ENCODE measurements at places on chromosomes 4 and X.

- no peak for DNase-seq
Measured at GRCh38 chr4:34845926-34846325, 1398.4 kb downstream of the ARAP2 start.

- DNase-seq: no peak
Measured at GRCh38 chr4:175371091-175371490, 441.0 kb downstream of the GPM6A start.

DNA sequence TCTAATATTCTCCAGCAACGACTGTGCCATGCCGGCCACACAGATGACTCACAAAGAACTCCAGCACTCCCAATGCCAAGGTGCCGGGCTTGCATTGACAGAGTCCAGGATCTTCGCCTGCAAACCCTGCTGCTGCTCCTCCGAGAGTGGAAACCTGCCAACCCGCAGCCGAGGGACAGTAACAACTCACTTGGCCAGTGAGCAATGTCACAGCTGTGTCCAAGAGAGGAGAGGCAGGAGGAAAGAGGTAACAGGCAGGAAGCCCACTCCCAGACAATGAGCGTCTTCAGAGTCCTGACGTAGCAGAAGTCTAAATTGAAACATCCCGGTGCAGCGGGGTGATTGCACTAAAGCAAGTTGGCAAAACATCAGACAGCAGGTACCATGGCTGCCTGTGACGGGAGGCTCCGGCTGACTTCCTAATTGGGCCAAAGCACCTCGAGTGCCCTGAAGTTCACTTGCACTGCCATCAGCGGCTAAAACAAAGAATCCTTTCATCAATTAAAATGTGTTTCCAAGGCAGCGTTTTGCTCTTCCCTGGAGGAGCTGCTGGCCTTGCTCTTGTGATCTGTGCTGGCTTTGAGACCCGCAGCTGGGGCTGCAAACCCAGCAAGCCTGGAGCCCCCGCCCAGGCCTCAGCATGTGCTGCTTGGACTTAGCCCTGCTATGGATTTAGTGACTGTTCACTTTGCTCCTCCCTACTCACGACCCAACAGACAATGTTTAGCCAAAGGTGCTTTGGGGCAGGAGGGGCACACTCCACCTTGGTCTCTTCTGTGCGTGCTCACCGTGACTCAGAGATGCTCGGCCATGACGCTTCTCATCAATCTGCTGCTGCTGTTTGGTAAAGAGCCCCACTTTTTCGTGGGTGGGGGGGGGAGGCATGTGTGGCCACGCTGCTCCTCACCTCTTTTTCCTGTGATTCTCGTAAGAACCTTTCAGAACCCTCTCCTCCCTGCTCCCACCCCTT, 36.5 kb downstream of the DCTD start:
- no peak for DNase-seq

DNA sequence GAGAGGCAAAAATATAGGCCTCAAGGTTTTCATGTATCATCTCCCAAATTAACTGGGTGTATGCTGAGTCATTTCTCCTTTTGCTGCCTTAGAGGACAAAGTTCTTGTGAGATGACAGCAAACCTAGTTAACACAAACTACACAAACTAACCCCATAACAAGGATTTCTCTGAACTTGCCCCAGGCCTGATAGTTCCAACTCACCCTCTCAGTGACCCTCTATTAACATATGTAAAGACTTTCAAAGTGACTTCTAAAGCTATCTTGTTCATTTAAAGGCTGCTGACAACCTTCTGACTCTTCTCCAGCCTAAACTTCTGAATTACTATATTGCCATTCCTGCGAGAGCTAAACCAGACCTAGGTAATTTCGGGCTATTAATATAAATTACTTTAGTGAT, 43.2 kb upstream of the CCDC149 start:
- DNase-seq: no peak

GRCh38 chr4:52545099-52546069, 113.7 kb downstream of the USP46 start:
- no peak for DNase-seq

- DNase-seq: no peak
Measured at GRCh38 chr4:122831515-122832196, 5.0 kb downstream of the FGF2 start.

DNA sequence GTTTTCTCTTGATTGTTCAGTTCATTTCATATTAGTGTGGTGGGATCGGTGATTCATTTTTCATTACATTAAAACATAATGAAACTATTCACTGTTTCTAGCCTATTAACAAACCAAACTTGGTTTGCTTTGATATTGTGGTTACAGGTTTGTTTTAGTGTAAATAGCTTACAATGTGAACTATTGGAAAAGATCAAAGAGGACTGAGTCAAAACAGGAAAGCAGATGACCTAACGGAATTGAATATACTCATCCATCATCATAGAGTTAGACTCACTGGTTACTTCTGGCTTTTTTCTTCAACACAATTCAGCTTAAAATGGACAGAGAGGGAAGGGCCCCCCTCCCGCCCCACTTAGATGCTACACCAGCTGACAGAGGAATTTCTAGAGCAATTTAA, 616.2 kb upstream of the AADAT start:
- DNase-seq: no peak

DNA sequence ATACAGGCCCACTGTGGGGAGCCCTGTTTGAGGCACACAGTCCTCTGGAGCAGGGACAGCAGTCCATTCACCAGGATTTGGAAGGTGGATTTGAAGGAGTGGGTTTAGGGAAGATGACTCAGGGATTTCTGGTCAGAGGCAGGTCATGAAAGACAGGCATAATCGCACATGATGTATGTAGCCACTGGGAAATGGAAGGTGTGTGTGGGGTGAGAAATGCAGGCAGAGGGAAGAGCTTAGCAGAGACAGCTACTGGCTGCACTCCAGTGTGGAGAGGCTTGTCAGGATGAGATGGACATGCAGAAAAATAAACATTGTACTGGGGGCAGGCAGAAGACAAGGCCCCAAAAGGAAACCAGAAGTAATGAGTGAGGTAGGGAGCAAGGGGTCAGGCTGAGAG, 85.2 kb upstream of the STS start:
- DNase-seq: no peak

- DNase-seq: no peak
Measured at GRCh38 chr4:185480016-185480732, 8.6 kb upstream of the CCDC110 start.

GRCh38 chr4:158793021-158793420, 24.2 kb downstream of the FNIP2 start:
- no peak for DNase-seq

DNA sequence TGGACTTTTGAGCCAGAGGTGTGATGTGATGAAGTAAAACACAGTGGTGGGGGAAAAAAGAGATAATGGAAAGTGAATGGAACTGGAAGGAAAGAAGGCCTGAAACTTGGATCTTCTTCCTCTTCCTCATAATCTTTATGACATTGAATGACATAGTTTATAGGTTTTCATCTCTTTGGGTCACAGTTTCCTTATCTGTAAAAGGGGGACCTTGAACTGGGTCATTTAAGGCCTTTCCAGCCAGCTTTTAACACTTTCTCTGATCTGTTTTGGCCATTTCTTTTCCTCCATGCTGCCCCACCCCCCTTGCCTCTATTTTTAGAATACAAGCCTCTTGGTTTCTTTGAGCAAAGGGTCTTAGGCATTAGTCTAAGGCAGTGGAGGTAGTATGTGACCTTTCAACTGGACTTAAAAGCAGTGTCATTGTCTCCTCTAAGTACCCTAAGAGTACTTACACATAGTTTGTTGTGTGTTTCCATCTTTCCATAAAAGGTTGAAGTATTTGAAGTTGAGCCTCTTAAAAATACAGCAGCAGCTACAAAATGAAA, 7.8 kb downstream of the CPEB2 start:
- DNase-seq: no peak

DNA sequence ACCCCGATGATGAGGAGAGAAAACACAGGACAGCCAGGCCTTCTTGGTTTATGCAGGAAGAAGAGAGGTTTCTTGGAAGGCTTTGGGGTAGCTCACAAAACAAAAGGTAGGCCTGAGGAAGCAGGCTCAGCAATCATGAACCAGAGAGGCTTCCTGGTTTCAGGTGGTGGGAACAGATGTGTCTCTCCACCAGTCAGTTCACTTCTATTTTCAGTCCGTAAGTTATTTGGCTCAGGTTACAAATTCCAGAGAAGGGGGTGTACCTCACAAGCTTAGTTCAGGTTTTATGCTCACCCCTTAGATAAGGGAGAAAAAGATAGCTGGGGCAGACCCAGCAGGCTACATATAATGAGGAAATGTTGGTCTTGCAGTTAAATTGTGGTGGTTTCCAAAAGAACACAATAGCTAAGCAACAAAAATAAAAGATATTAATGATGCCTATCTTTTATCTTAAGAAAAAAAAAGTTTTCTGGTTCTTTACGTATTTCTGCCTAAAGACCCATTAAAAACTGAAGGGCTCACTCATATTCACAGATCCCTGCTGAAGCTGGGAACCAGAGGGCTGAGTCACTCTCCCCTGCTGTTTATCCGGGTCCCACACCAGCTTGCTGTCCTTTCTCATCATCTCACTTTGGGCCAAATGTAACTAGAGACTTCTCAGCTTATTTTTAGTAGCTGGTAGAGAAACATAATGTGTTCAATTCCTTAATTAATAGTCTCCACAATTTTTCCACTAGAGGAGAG, 177.0 kb downstream of the CAMK2D start:
- no peak for DNase-seq

- DNase-seq: no peak
Measured at GRCh38 chr4:86554646-86555045, 39.5 kb upstream of the PTPN13 start.

GRCh38 chr4:148061795-148062194, 329.9 kb downstream of the ARHGAP10 start:
- no peak for DNase-seq

GRCh38 chr4:95550115-95550987, 1.6 kb upstream of the UNC5C start:
- DNase-seq: no peak

- no peak for DNase-seq
Measured at GRCh38 chrX:115367951-115368350, 78.4 kb downstream of the LUZP4 start.

DNA sequence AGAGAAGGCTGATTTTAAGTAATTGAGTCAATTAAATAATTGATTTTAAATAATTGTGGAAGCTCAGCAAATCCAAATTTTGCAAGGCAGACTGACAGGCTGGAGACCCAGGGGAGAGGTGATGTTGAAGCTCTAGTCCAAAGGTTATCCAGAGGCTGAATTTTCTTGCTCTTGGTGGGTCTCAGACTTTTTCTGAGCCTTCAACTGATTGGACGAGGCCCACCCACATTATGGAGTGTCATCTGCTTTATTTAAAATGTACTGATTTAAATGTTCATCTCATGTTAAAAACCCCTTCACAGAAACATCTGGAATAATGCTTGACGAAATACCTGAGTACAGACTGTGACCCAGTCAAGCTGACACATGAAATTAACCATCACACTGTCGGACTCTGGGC, 11.7 kb upstream of the CYTL1 start:
- no peak for DNase-seq

GRCh38 chr4:153514001-153514526, 47.9 kb downstream of the TMEM131L start:
- DNase-seq: no peak

GRCh38 chrX:100512471-100512870, 72.3 kb upstream of the TNMD start:
- DNase-seq: no peak

GRCh38 chr4:77776182-77777134, 42.7 kb downstream of the CNOT6L start:
- no peak for DNase-seq

DNA sequence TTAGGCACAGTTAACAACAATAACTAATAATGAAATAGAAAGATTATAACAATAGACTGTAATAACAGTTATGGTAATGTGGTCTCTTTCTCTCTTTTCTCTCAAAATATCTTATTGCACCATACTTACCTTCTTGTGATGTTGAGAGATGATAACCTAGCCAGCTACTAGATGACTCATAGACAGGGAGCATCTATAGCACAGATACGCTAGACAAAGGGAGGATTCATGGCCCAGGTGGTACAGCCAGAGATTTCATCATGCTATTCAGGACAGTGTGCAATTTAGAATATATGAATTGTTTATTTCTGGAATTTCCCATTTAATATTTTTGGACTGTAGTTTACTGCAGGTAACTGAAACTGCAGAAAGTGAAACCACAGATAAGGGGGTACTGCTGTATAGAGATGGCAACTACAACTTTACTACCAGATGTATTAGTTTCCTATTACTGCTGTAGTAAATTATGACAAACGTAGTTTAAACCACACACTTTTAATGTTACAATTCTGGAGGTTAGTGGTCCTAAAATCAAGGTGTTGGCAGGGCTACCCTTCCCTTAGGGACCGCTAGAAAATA, 41.8 kb upstream of the MAGED1 start:
- no peak for DNase-seq

DNA sequence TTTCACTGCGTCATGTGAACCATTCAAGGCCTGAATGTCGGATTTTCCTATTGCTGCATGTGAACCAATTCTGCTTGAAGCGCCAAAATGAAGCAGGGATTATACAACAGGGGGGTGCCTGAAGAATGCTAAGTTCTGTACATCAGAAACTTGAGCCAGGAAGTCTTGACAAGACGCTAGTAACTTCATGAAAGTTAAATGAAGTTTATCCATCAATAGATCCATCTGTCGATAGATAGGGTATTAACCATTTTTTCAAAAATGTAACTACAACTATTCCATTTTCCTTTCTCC, 590 bp upstream of the NAF1 start:
- no peak for DNase-seq

GRCh38 chr4:186068581-186069348, at the start of gene TLR3:
TLR3 (plus strand) TSS chr4:186069156; CDS start chr4:186076620, 7,464 bp downstream.
- no peak for DNase-seq

DNA sequence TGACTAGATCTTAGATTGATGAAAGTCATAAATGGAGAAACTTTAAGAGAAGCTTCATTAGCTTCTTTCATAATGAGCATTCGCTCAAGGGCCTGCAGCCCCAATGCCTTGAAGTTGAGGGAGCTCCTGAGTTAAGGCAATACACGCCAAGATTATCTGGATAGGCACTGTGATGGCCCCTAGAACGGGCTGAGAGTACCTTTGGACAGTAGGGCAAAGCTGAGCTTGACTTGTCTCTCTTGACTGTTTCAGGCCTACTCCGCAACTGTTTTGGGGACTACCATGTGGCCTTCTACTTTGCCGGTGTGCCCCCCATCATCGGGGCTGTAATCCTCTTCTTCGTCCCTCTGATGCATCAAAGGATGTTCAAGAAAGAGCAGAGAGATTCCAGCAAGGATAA, 83.3 kb downstream of the RLIM start:
- no peak for DNase-seq

- no peak for DNase-seq
Measured at GRCh38 chr4:3874028-3874415, 107.8 kb downstream of the ADRA2C start.

DNA sequence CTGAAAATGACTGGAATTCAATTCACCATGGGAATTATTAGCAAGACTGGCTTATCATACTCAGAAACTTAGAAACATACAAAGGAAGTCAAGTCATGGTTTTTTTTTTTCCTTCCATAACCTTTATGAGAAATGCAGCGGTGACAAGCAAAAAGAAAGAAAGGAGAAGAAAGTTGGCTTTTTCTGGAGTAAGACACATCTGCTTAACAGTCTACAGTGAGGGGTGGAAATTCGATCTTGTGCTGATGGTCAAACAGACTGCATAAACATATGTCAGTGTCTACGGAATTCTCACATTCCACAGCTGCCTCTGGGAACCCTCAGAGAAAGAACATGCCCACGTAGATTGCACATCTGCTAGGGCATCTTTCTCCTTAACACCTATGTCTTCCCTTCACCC, 54.6 kb downstream of the PROM1 start:
- no peak for DNase-seq
